Tibial artery (tissue), 4 donors: ENCODE measurements at places on chromosomes 2 and 18.

DNA sequence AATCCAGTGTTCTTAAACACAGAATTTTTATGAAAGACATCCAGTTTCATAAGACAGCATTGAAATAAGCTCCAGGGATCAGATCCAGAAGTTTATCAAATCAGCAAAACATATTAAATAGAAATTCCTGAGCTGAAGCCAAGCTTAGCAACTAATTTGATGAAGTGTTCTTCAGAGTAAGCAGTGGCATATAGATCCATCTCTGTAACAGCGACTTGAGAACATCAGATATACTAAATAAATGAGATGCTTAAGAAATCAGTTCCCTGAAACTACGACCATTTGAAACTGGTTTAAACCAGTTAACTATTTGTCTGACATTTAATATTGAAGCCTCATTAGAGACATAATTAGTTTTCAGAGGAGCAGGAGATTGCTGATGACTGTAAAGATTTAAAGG lies 34.1 kb downstream of the PPP1R1C start:
- DNase-seq: no peak

GRCh38 chr2:6934345-6934744 lies 17.1 kb downstream of the RNF144A start:
- DNase-seq: no peak

DNA sequence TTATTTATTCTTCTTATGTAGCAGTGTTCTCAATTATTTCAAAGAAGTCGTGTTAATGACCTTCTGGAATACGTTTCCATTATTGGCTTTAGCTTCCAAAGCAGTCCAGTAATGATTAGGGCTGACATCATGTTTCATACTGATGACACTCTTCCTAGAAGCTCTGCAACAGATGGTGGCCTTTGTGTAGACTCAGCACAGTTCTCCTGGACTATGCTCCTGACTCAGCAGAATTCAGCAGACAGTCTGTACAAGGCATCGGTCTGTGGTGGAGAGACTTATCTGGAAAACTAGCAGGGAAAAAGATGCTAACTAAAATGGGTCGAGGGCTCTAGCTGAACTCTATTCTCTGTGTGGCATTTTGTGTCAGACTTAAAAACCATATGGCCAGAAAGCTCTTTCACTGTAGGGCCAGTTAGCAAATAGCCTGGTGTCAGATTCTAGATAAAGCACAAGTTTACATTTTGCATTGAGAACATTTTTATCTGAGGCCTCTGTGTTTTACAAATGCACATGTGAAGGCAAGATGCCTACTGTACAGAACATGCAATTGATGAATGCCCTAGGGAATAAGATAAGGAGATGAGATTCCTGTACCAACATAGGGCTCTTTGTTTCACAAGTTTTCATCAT lies 35.1 kb downstream of the GULP1 start:
- no peak for DNase-seq

DNA sequence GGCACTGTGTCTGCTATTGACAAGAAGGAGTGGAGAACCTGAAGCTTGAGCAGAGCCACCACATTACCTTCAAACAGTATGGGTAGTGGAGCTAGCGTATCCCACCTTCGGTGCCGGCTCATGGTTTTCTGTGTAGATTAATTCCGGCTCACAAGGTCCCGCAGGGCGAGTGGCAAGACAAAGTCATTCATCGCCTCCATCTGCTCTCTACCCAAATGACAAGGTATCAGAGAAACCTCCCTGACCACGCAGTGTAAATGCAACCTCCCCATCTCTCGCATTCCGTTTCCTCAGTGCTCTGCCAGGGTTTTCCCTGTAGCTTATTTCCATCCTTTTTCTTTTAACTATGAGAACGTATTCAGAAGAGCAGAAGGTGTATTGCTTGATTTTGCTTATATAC lies 79.8 kb downstream of the MAP4K4 start:
- no peak for DNase-seq

- no peak for DNase-seq
Measured at GRCh38 chr18:62938487-62938886, 223.1 kb downstream of the PHLPP1 start.

DNA sequence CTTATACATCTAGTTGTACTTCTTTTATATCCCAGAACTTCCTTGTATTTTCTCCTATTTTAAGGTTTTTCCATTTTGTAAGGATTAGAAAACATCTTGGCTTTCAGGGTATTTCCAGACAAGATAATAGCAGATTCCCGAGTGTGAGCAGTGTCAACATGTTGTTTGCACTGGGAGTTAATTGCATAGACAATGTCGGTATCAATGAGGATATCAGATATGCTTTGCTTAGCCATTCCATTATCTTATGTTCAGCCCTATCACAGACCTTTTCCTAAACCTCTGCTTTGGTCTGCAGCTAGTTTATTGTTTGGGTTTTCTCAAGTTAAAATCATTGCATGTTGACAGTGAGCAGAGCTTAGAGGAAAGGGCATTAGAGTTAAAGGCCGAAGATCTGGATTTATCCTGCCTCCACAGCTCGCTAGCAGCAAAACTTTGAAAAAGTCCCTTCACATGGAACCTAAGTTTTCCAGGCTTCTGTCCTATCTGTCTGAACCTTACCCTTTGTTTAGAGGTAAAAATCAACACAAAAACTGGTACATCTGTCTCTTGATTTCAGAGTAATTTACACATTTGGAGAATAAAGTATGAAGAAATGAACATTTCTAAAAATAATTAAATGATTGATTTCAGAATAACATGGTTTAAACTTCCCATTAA lies 355.4 kb downstream of the KIAA1328 start:
- no peak for DNase-seq

DNA sequence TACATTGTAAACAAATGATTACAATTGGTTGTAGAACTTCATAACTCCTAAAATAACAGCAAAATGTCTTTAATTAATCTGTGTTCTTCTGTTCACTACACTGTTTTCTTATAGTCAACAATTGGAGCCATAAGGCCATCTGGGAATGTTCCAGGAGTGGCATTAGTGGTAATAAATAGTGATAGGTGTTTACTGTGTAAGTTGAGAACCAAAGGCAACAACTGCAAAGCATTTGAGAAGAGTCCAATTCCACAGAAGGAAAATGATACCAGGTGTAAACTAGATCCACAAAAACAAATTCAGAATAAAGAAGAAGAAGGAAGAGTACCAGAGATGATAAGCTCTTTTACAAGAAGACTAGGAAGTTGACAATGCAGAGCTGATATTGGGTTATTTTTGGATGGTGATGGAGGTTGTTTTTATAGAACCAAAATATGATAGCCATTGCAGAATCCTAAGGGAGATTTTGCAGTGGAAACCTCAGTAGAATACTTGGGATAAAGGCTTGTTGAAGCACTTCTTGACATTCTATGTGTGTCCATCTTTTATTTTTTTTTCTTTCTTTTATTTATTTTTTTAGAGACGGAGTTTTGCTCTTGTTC lies 52.9 kb downstream of the ANTXR1 start:
- no peak for DNase-seq

- no peak for DNase-seq
Measured at GRCh38 chr2:108217211-108217610, 22.6 kb upstream of the SULT1C3 start.

DNA sequence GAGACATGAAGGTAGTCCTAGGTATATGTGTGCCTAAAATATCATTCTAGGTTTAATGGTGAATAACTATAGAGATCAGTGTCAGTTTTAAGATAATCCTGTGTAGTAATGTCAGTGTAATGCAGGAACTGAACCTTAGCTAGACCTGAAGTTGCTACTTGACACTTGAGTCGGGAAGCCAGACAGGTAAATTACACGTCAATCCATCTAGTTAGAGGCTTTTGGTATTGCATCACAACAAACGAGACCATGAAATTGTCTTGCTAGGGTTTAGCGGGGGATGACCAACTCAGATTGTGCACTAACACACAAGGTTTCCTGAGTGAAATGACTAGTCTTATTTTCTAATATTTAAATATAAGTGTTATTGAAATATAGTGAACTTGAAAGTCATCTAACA lies 2.0 kb downstream of the YPEL5 start:
- no peak for DNase-seq

DNA sequence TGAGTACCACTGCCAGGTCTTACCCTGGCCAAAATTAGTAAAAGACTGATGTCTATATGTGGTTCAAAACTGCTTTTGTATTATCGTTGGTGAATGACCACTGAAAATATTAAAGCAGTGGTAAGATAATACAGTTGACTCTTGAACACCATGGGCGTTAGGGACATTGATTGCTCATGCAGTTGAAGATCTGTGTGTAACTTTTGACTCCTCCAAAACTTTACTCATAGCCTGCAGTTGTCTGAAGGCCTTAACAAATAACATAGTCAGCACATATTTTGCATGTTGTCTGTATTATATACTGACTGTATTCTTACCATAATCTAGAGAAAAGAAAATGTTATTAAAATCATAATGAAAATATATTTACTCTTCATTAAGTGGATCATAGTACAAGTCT lies 5.8 kb upstream of the ANKRD12 start:
- DNase-seq: no peak

- DNase-seq: no peak
Measured at GRCh38 chr2:163420604-163421003, 315.2 kb downstream of the FIGN start.

- DNase-seq: no peak
Measured at GRCh38 chr2:200447139-200447855, 62.6 kb downstream of the KCTD18 start.

GRCh38 chr2:7997279-7997678 lies 684.6 kb upstream of the ID2 start:
- no peak for DNase-seq

- DNase-seq: peak; percentile 90
Measured at GRCh38 chr2:201116959-201117734, 1.2 kb downstream of the CFLAR start.

DNA sequence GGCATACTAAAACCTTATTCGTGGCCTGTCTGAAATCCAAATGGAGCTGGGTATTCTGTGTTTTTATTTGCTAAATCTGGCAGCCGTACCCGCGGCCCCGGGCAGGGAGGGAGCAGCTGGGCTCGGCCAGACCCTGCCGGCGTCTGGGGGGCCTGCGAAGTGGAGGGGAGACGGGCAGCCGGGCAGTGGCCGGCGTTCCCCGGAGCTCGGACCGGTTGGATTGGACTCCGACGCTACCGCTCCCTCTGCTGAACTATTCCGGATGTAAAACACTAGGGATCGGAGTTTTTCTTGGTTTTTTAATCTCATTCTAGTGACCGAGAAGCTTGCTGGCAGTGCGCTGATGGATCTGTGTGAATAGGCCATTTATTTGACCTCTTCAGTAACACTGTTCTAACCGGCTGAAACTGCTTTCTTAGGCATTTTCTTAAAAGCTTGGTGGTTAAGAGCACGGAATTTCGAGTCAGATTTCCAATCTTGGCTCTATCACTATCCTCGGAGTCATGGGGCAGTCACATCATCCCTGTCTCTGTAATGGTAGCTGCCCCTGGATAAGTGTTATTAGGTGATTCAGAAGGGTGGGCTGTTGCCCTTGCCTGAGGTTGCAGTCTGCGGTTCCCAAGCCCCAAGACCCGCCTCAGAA lies 694 bp downstream of the UNC50 start:
- DNase-seq: no peak

DNA sequence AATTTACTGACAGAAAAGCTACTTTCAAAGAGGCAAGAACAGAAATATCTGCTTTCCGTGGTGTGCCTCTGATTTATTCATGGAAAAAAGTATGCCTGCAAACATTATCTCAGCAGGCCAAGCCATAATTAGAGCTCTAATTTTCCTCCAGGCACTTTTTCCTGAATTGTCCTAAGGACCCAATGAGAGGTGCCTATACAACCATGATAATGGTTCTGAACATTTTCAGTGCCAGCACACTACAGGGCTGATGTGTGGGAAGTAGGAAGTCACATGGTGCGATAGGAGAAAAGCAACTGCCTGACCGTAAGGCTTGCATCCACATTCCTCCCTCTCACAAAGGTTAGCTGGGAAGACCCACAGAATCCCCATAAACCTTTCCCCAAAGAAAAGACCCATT lies 45.9 kb upstream of the EGR4 start:
- DNase-seq: no peak

GRCh38 chr2:8392098-8392866 lies 289.6 kb upstream of the ID2 start:
- no peak for DNase-seq

DNA sequence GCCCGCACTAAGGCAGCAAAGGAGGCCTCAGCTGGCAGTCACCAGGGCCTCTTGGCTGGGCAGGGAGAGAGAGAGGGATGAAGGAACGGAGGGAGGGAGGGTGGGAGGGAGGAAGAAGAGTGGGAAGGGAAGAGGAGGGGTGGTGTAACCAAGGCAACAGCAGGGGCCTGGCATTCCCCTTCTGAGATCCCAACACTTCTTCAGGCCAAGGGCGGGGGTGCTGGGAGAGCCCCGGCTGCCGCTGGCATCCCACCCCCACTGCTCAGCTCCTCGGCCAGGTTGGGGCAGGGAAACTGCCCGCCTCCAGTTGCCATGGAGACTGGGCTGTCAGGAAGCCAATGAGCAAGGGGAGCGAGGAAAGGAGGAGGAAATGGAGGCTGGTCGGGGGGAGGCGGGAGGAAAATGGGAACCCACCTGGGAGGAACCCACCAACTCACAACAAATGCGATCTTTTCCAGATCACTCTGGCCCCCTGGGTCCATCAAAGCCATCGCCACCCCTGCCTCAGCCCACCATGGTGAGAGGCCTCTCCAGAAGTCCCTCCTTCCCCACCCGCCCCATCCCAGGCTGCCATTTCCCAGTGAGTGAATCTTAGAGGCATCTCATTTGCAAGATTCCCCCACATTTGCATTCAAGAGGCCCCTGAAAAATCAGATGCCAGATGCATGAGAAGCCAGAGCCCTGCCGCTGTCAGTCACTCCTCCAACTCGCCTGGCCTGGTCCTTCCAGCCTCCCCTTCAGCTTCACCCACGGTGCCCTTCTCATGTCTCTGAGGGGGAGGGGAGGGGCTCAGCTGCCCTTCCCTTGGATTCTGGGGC lies 12.4 kb downstream of the SH2D6 start:
- DNase-seq: no peak

GRCh38 chr2:48607307-48608014 lies 10.2 kb upstream of the GTF2A1L start:
- no peak for DNase-seq

GRCh38 chr2:55223958-55224760 lies 7.9 kb downstream of the CLHC1 start:
- no peak for DNase-seq
